GF-D8 (cell line): ENCODE measurements at places on chromosomes 2 and 18.

- no peak for DNase-seq
Observed at GRCh38 chr2:149418065-149418464, 87.7 kb downstream of the LYPD6 start.

GRCh38 chr18:13300796-13301195, 82.2 kb downstream of the LDLRAD4 start:
- DNase-seq: no peak

DNA sequence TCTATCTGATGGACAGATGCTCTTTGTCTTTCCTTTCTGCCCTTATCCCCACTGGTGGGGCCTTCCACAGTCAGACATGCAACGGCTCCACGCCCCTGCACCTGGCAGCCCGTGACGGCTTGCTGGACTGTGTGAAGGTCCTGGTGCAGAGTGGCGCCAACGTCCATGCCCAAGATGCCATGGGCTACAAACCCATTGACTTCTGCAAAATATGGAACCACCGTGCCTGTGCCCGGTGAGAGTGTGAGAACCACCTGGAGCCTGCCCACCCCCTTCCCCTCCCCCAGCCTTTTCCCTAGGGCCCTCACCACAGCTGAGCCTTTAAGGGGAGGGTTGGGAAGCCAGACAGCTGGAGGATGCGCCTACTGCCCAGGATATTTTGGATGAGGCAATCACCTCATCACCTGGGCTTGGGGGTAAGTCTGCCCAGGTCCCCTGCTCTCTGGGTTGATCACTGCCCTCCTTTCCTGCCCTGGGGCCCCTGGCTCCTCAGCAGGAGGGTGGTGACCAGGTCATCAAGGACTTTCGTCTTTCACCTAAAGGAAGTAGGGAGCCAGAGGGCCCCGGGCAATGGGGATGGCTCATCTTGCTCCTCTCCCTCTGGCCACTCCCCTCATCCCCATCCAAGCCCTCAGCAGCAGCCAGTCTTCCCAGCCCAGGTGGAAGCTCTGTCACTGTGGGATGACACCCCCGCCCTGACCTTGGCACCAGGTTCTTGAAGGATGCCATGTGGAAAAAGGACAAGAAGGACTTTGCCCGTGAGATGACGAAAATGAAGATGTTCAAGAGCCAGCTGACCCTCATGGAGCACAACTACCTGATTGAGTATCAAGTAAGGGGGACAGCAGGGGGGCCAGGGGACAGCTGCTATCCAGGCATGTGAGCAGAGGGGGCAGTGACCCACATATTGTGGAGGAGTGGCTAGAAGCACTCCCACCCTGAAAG, 3.7 kb downstream of the ANKRD53 start:
- no peak for DNase-seq

DNA sequence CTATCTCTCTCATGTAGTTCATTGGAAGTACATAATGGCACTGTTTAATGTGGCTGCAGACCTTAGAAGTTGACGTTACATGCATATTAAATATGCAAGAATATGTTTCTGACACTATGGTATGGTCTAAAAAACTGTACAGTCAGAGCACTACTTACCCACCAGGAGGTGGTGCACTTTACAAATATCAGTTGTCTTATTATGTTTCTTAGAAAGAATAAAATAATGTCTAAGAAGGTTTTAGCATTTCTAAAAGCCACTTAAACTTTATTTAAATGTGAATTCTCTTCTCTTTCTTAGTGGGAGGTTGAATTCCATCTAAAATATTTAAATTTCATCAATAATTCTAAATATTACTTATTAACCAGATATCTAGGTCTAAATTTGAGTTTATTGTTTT, 4.3 kb downstream of the TMEFF2 start:
- no peak for DNase-seq

DNA sequence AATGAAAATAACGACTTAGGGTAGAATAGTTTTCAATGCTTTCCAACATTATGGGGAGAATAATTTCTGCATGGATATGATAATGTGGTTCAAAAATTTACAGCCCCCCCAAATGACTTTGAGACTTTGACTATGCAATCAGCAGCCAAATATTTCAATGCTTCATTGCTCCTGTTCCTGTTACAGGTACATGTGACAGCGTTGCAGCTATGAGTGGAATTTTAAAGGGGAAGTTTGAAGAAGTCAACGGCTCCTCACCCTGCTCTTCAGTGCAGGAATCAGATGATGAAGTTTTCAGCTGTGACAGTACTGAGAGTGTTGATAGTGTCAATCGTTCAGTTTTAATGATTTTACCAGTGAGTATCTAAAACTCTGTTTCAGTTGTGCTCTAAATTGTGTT, 25.1 kb downstream of the CSRNP3 start:
- no peak for DNase-seq

GRCh38 chr2:46300406-46300832, 3.2 kb downstream of the EPAS1 start:
- DNase-seq: no peak

DNA sequence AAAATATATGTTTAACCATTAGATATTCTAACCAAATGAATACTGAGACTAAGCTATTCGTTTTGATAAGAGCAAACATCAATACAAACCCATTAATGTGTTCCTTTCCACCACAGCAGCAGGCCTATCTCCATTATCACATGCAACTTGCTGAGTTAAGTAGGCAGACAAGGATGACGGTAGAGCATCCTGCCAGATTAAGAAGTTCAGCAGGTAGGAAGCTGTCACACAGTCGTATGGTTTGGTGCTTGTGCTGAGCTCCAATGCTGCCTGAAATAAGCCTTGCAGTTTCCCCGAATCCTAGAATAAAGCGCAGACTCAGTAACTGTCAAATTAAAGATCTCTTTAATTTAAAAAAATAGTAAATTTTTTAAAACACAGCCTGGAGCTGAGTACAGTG, 39.6 kb downstream of the THADA start:
- no peak for DNase-seq

- DNase-seq: no peak
Observed at GRCh38 chr2:144679942-144680341, 160.0 kb upstream of the ZEB2 start.

DNA sequence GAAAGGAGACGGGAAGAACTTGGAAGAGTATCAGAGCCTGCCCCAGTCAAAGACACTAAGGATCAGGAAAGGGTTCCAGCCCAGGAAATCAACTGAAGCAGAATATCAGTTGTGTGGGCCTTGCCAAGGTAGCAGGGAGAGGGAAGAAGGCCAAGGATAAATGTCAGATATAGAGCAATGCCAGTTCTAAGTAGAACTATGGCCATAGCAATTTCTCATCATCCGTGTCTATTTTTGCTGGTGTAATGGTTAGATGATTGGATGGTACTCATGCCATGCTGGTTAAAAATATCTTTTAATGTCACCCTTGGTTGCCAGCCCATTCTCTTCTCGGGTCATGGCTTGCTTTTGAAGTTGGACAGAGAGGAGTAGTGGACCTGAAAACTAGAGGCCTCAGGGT, 41.9 kb downstream of the MAIP1 start:
- DNase-seq: no peak

GRCh38 chr2:178074123-178075005, 1.8 kb upstream of the PDE11A start:
- no peak for DNase-seq

GRCh38 chr2:61639721-61640120, 101.6 kb upstream of the XPO1 start:
- no peak for DNase-seq

- DNase-seq: no peak
Observed at GRCh38 chr18:49343179-49343578, 117.3 kb downstream of the DYM start.

DNA sequence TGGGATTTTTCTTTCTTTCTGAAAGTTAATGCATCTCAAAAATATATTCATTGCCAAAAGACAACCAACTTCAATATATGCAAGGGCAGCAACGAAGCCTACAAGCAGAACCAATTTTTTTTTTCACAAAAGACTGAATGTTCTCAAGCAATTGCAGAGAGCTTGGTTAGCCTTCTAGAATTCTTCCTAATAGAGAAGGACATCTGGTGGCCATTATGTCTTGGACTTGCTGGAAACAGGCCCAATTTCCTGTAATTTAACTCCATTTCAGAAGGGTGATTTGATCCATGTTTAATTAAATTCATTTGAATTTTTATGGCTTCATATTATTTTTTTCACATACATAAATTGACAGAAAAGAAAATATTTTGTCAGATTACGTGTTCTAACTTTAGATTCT, 208.0 kb downstream of the TPGS2 start:
- DNase-seq: no peak

GRCh38 chr2:82234283-82234874, 1929.8 kb upstream of the LRRTM1 start:
- no peak for DNase-seq

DNA sequence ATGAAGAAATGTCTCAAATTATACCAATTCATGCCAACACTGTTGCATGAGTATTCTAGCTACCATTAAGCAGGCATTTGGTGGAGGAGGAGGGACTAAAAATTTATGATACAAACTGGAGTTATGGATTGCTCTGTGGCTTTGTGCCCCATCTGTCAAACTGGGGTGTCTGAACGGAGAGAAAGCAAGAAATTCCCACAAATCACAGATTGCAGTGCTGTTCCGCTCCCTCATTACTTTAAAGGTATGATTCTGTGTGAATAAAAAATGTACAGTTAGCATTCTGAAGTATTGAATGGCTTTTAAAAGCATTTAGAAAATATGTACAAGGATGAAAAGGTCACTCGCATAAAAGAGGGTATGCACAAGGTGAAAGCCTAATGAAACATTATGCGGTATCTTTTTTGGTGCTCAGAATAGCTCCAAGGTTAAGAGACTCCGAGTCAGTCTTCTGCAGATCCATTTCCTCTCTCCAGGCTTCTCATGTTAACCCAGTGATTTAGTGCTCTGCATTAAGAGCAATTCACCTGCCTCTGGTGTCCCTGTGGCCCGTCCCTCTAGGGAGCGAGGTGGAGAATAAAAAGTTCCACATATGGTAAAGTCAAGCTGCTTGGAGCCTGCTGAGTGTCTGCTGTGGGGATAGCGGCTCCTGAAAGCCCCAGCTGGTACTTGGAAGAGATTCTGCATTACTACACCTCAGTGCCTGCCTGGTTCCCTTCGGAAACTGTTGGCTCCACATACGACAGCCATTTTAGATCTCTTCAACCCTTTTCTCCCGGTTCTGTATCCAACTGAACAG, 184.2 kb downstream of the ZNF521 start:
- no peak for DNase-seq

GRCh38 chr2:130949954-130950353, 113.2 kb downstream of the ARHGEF4 start:
- DNase-seq: no peak

- no peak for DNase-seq
Observed at GRCh38 chr18:22650247-22650646, 232.5 kb upstream of the CTAGE1 start.

- no peak for DNase-seq
Observed at GRCh38 chr2:168371273-168372019, 84.6 kb upstream of the CERS6 start.

DNA sequence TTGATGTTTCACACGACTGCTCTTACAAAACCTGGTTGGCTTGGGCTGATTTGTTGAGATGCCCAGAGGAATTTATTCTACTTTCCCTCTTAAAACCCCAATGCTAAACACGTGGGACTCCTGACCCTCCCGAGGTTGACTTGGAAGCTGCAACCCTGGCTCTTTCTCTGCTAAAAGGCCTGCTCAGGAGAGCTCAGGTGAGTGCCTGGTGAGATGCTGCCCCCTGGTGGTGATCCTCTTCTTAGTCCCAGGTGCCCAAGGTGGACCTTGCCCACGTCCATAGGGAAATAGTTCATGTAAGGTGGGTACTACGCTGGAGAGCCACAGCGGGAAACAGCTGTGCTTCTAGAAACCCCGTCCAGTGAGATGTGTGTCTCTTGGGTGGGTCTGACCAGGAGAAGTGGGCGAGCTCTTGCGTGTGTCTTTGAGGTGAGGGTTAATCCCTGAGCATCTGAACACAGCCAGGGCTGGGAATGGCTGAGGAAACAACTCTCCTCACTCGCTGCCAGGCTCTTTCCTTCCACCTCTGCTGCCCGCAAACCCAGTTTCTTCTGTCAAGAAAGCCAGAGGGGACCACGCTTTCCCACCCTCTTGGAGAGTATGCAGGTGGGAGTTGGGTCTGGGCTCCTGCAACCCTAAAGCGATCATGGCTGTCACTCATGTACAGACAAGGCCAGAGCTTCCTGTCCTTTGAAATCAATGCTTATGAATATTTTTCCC, 25.5 kb upstream of the PXDN start:
- DNase-seq: no peak

DNA sequence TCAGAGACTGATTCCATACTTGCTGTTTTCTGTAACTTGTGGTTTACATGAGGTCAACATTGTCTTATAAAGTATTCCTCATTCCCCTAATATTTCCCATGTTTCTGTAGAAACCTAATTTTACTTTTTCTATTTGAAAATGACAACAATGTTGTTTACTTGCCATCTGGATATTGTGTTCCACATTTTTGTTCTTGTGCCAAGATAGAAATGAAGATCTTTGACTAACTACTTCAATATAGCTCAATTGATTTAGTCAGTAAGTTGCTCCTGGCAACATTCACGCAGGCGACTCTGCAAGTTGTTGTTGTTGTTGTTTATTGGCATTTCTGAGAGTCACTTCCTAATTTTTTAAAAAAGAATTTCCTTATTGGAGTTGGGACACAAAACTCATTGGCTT, 69.5 kb downstream of the CAVIN2 start:
- no peak for DNase-seq

GRCh38 chr2:142688856-142689605, 188.4 kb upstream of the KYNU start:
- DNase-seq: no peak

DNA sequence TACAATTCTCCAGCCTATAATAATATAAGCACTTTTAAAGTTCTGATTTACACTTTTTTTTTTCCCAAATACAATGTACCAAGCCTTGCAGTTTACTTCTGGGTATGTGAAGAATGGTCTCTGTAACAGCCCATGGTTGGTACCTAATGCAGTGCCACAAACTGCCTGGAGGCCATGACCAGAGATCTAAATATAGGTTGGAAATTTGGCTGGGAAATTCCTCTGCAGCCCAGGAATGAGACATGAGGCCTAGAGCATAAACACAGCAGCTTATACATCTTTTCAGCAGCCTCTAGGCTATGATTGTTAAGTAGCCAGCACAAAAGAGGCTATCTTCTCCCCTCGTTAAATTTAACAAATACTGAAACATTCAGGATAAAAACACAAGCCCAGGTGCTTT, 432.0 kb upstream of the FAM98A start:
- DNase-seq: no peak

GRCh38 chr2:68057658-68058396, 5.0 kb downstream of the C1D start:
- no peak for DNase-seq

- DNase-seq: no peak
Observed at GRCh38 chr2:4369826-4370419, 666.5 kb downstream of the DCDC2C start.

- DNase-seq: no peak
Observed at GRCh38 chr18:72700961-72701710, 157.0 kb upstream of the CBLN2 start.

- peak; percentile 96 for DNase-seq
Observed at GRCh38 chr18:51153659-51154371, 43.7 kb downstream of the MEX3C start.

GRCh38 chr2:207219081-207219630, 53.4 kb upstream of the KLF7 start:
- DNase-seq: no peak
